Activated T-cell treated with anti-CD3 and anti-CD28 coated beads for 48 hours (primary cell): ENCODE measurements at places on chromosomes 6 and 20.

DNA sequence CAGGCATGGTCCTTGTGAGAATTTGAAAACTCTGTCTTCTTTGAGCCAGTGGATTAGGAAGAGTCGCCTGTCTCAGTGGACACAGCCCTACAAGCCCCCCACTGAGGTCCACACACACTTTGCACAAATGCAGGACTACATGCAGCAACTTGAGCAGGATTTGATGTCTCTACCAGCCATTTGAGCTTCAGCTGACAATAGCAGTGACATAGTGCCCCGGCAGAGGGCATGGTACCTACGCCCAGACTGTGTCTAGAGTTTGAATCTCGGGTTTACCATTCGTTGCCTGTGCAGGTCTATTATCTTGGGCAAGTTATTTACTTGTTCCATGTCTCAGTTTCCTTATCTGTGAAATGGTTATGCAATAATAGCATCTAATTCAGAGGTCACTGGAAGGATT lies 580.1 kb downstream of the TFAP2B start:
- DNase-seq = no peak

- no peak for DNase-seq
These were observed 3.4 kb upstream of the SCML4 start for GRCh38 chr6:107827541-107827940.

- DNase-seq = no peak
These were observed 185.5 kb upstream of the NRSN1 start for GRCh38 chr6:23940466-23940865.

DNA sequence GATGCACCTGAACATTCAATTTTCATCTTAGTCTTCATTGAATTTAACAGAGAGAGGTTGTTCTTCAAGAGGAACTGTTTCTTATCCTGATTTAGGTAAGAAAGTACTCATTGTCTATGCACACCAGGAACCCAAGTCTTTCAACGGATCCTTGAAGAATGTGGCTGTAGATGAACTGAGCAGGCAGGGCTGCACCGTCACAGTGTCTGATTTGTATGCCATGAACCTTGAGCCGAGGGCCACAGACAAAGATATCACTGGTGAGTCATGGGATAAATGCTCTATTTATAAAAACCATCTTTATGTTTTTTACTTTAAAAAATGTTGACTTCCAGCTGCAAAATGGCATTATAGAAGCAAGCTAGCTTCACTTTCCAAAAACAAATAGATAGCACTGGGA lies 10.2 kb downstream of the NQO2 start:
- DNase-seq = no peak

DNA sequence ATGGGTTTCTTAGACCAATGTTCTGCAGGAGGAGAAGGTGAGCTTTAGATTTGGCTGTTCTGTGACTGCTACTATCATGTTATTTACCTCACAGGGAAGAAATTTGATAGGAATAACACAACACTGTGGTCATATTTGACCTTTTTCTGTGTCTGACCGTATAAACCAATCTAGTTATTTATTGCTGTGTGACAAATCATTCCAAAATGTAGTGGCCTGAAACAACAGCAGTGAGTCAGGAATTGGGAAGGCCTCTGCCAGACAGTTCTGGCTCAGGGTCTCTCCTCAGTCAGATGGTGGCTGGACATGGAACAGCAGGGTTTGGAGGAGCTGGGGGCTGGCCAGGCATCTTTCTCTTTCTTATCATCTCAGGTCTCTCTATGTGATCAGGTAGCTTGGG lies 33.0 kb downstream of the RIPOR2 start:
- DNase-seq = no peak

GRCh38 chr6:39654121-39654520 lies 71.1 kb downstream of the KIF6 start:
- no peak for DNase-seq

- DNase-seq = no peak
These were observed 57.0 kb upstream of the EPB41L1 start for GRCh38 chr20:36097337-36098151.

- DNase-seq = no peak
These were observed 133.8 kb downstream of the SLC35B3 start for GRCh38 chr6:8301502-8301901.

DNA sequence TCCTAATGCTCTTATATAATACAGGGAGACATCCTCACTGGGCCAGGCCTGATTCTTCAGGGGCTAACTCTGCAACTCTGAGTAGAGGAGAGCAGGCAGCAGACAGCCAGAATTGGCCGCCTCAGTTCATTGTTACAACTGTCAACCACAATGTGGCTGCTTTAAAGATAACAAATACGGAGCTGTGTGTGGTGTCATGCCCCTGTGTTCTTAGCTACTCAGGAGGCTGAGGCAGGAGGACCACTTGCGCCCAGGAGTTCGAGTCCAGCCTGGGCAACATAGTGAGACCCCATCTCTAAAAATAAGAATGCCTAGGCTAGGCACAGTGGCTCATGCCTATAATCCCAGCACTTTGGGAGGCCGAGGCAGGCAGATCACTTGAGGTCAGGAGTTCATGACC lies 34.3 kb downstream of the CEP250 start:
- no peak for DNase-seq

DNA sequence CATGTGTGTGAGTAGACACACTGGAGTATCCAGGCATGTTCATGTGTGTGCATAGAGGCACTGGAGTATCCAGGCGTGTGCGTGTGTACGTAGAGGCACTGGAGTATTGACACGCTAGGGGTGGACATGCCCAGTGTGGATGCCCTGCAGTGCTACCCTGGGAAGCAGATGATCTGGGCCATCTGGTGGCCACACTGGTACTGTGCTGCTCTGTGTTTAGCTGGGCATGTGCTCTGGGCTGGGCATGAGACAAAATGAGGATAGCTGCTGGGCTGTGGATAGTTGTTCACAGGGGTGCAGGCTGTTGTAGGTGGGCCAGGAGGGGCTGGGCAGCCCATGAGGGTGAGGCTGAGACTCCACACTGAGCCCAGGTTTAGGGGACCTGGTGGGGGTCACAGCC lies 24.0 kb upstream of the NPBWR2 start:
- DNase-seq = no peak

- no peak for DNase-seq
These were observed 99.3 kb downstream of the FNDC1 start for GRCh38 chr6:159268511-159268910.

DNA sequence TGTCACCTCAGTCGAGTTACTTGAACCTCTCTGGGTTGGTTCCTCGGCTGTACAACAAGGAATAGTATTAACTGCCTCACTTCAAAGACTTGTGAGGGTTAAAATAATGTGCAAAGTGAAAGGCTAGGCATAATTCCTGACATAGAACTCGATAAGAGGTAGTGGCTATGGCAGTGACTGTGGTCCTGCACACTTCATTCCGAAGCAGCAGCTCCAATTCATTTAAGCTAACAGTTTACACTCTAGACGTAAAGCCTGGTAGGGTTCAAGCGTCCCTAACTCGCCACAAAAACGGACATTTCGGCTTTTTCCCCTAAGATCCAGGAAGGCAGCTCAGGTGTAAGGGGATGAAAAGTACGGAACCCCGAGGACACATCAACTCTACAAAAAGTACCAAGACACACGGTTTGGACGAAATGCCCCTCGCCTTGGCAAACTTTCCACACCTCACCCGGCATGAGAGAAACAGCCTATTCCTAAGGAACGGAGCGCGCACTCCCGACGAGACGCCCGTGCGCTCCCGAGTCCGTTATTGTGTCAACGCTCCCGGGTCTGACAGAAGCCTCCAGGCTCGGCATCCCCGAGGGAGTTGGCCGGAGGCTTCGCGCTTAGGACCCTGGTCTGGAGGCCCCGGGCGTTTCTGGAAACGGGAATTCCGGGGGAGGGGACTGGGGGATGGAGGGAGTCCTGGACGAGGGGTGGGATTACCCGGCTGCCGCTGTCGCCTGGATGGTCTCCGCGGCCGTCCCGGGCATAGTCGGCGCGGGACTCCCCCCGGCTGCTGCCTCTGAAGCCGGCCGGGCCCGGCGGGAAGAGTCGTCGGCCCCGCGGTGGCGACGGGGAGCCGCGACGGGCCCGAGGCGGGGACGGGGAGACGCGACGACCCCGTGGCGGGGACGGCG lies 937 bp downstream of the ZNF318 start:
- DNase-seq = no peak

GRCh38 chr20:21656308-21657067 lies 49.0 kb upstream of the PAX1 start:
- no peak for DNase-seq

- DNase-seq = no peak
These were observed 120.4 kb upstream of the PLCB4 start for GRCh38 chr20:8948442-8949020.

DNA sequence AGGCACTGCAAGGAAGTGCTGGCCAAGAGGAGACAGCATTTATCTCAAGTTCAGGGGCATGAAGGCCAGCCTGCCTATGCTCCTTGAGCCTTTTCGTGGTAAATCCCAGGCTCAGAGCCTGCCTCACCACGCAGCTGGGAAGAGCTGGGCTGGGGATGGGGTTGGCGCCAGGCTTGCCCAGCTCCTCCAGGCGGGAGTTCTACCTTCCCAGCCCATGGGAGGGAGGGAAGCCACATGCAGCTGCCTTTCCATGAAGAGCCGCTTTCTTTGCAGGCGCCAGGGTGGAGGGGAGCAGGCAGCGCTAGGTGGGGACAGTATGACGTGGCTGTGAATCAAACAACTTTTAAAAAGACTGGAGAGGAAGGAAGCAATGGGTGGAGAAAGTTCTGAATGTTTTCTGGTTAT lies 19.5 kb upstream of the SIRT5 start:
- DNase-seq = no peak

GRCh38 chr6:107082045-107082444 lies 33.3 kb downstream of the BEND3 start:
- DNase-seq = no peak

DNA sequence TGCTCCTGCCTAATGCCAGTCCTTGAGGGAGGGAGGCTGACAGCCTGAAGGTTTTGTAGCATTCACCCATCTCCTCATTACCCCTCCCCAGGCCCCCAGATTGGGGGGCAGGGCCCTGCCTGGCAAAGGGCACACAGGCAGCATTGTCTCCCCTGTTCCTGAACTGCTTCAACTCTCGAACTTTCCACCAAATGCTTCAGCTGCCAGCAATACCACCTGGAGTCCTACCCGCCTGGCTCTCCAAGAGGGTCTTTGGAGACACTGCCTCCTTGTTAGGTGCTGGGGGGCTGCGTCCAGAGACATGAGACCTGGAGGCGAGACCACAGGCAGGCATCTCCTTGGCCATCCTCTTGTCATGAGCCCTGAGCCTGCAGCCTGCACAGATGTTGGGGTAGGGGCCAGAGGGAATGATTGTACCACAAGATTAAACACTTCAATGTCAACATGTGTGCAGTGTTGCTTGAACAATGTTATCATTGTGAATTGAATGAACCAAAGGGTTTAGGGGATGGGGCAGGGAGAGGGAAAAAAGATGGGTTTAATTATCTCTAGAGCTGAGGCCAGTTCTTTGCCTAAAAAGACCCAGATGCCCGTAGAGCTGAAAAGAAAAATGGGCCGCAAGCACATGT lies 25.0 kb downstream of the BMP7 start:
- no peak for DNase-seq

DNA sequence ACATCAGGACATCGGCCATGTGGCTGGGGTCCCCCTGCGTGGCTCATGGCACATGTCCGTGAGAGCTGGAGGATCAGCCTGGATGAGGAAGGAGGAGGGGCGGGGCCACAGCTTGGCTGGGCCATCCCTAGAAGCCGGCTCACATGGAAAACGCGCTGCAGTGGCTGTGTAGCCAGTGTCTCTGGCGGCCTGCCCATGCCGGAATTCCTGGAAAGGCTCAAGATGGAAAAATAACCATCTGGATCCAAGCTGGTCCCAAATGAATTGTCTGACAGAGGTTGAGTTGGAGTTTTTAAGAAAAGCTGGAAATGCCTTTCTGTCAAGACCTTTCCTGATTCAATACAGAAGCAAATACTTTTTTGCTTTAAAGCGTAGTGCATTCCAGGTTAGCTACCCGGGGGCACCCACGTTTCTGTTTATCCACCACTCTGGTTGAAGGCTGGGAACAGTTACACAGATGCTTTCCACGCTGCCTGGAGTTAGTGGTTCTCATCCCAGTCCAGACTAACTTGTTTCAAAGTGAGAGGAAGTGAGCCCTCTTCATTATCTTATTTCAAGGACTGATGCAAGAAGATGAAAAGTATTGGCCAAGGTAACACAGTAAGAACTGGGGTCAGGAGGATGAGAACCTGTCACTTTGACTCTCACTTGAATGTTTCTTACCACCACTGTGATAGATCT lies 99.0 kb downstream of the GMPR start:
- no peak for DNase-seq

DNA sequence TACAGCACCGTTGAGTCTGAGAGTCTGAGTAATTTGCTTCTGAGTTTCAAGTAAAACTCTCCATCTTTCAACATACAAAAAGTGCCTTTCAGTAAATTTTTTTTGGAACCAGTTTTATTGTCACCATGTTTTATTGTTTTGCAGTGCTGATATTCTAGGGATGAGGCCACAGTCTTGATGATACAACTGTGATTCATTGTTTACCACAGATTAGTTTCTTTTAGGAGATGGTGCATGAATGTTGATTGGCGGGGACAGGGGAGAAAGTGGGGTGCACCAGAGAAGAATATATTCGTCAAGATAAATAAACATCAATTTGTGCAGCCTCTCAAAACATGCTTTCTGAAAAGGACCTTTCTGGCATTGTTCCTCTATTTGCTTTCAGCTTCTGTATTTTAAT lies 109.0 kb downstream of the MCHR2 start:
- no peak for DNase-seq

DNA sequence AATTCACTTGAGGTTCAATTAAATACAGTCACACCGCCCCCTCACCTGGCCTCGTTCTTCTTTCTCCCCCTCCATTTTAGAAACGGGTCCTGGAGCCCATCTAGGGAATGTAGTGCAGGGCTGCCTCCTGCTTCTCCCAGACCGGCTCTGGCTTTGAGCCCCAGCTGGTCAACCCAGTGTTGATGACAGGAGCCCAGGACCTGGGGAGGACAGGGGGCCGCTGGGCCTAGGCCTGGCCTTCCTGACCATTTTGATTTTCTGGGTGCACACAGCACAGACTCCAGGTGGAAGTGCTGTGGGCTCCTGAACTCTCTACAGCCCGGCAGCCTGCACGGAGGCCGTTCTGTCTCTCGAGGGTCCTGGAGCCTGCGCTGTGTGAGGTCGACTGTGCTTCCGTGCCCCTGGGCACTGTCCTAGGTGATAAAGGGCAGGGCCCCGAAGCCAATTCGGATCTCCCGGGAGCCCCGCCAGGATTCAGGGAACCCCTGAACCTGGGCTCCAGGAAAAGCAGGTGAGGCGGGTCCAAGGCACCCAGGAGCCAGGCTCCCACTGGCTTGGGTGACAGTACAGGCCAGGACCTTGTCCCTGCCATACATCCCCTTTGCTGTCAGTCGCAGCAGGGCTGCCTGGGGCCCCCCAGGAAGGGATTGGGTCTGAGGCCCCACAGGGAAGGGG lies 23.3 kb downstream of the NPEPL1 start:
- DNase-seq = no peak

GRCh38 chr20:53162251-53162835 lies 190.2 kb downstream of the TSHZ2 start:
- no peak for DNase-seq

GRCh38 chr6:119466226-119466625 lies 116.7 kb upstream of the MAN1A1 start:
- no peak for DNase-seq
